NCI-H1105 treated with DMSO at 0.1 percent for 48 hours (cell line): ENCODE measurements at places on chromosomes 13 and 19.

DNA sequence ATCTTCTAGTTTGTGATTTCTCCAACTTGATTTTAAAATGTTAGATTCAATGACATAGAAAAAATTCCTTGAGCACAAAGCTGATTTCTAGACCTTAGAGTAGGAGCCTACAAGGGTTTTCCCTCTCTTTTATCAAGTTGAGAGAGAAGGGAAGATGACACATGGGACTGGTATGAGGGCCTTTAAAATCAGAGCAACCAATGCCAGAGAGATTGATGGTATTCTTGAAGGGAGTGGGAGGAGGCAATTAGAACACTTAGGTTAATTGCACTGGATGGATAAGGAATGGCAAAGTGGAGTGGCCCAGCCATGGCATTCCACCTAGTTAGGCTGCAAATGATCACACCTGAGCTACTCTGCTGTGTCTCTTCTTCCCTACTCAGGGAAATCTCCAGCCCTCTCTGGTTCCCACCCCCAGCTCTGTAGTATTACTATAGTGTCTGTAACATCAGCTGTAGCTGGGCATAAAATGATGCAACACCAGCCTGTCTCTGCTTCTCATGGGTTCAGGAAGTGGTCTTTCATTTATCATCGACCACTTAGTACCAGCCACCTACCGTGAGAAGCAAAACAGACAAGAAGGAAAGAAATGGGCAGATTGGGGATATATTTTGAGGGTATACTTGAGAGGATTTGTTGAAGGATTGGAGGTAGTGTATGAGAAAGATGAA is 333.6 kb downstream of the DLEU7 start:
- DNase-seq, result no peak

DNA sequence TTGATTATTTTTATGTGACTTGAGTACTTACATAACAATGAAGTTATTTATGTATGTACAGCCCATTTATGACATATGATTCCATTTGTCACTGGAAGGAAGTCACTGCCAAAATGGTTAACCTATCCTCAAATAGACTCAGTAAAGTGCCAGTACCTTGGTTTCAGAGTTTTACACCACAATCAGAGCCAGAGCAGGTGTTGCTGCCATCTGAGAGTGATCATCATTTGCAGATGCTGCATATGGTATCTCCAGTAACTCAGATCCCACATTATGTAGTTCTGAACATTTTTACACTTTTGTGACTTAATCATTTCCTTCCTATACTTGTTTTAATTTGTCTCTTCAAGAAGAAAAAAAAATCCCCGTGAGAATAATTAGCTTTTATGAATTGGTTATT is 313.3 kb downstream of the HS6ST3 start:
- DNase-seq, result no peak

GRCh38 chr13:51425410-51426042 is 27.3 kb downstream of the INTS6 start:
- DNase-seq, result no peak

DNA sequence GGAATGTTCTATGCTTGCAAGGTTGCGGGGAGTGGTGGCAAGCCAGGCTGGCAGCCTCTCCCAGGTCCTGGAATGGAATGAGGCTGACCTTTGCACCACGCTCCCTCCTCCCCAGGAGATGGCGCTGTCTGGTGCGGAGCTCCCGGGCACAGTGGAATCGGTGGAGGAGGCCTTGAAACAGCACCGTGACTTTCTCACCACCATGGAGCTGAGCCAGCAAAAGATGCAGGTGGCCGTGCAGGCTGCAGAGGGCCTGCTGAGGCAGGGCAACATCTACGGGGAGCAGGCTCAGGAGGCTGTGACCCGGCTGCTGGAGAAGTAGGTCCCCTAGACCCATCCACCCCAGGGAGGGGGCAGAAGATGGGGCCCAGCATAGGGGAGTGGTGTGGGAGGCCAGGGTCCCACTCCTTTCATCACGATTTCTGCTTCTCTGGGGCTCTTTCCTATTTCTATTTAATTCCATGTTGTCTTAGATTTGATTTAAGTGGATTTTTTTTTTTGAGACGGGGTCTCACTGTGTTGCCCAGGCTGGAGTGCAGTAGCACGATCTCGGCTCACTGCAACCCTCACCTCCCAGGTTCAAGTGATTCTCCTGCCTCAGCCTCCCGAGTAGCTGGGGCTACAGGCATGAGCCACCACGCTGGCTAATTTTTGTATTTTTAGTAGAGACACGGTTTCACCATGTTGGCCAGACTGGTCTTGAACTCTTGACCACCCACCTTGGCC is 53.2 kb upstream of the SHKBP1 start:
- peak; percentile 59 for DNase-seq

GRCh38 chr13:91359111-91359510 is 11.6 kb downstream of the MIR17HG start:
- no peak for DNase-seq

- DNase-seq, result no peak
Measured at GRCh38 chr13:24167666-24168391, 7.3 kb downstream of the SPATA13 start.
